ENCODE measurements at places on chromosomes 3 and 15.

GRCh38 chr15:97962263-97962662 is 1.8 kb downstream of the ARRDC4 start:
- DNase-seq: no peak

DNA sequence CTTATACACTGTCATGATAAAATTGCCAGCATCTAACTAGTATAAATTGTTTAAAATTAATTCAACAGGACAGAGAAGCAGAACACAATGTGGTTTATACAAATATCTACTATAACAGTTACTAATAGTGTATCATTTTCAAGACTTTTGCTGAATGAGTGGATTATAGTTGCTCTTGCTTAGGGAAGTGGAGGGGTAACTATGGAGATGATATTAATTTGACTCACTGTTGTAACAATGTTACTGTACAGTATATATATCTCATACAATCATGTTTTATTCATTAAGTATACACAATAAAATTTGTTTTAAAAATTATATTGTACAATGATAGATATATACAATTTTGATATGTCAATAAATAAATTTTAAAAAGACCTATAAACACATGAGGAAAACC is 119.1 kb downstream of the ZPLD1 start:
- no peak for DNase-seq

- no peak for DNase-seq
Measured at GRCh38 chr3:169914321-169914720, 2.9 kb downstream of the SAMD7 start.

DNA sequence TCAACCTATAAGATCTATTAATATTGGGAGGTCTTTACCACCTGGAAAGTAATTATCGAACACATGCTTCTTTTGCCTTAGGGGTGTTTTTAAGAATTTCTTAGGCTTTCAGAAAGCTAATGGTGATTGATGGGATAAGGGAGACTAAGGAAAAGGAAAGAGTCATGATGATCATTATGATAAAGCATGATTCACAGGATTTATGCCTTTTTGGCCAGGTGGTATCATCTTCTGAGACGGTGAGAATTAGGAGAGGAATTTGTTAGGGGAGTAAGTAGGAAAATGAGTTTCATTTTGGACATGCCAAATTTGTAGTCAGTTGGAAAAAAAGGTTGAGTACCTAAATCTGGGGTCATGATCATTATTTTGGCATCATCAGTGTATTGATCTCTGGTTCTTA is 8.9 kb downstream of the ARMC8 start:
- DNase-seq: no peak
